GM03348 (cell line): ENCODE measurements at places on chromosomes 2 and 18.

DNA sequence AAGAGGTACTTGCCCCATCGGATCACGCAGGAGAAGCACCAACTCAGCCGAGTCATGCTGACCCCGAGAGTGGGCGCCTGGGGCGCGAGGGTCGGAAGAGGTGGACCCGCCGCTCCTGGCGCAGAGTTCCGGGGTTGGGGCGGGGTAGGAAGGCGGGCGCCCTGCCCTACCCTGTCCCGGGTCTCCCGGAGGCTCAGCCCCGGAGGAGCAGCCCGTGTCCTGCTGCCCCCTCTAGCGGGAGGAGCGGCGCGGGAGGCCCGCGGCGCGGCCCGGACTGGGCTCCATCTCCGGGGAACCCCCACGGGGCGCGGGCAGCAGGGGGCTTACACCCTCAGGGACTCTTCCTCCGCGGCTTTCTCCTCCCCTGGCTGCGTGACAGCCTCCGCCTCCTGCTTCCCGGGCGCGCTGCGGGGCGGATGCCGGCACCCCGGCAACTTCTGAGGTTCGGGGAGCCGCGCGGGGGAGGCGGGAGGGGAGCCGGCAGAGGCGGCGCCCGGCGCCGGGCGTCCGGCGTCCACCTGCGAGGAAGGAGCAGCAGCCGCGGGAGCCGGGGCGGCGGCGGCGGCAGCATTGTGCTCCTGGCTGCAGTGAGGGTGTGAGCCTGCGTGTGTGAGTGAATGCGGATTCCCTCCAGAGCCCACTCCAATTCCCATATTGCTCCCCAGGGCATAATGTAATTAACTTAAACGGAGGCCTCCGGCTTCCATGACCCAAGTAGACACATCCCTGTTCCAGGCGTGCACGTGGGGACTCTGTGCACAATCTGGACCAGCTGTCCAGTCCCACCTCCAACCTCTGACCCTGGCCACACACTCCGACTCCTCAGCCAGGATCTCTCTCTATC is 7.6 kb upstream of the TNS1 start:
- peak; percentile 95 for DNase-seq

DNA sequence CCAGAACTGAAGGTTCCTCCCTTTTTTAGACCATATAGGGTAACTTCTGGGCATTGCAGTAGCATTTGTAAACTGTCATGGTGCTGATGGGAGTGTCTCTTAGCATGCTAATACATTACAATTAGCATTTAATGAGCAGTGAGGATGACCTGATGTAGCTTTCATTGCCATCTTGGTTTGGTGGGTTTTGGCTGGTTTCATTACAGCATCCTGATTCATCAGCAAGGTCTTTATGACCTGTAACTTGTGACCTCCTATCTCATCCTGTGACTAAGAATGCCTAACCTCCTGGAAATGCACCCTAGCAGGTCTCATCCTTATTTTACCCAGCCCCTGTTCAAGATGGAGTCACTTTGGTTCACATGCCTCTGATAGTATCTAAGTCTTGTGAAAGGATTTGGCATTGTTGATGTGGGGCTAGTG is 159.0 kb downstream of the TMX3 start:
- no peak for DNase-seq

GRCh38 chr2:64865073-64865830 is 123.9 kb upstream of the SLC1A4 start:
- peak; percentile 89 for DNase-seq

DNA sequence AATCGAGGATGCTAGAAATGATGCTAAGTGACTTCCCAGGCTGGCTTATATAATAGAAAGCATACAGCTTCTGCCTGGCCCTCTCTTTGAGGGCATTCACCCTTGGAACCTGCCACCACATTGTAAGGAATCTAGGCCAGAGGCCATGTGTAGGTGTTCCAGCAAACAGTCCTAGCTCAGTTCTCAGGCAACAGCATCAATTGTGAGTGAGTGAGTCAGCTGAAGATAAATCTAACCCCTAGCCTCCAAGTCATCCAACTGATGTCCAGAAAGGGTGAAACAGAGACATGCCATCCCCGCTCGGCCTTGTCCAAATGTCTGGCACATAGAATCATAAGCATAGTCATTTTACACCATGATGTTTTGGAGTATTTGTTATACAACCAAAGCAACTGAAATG is 324.3 kb upstream of the KLHL14 start:
- DNase-seq = no peak

DNA sequence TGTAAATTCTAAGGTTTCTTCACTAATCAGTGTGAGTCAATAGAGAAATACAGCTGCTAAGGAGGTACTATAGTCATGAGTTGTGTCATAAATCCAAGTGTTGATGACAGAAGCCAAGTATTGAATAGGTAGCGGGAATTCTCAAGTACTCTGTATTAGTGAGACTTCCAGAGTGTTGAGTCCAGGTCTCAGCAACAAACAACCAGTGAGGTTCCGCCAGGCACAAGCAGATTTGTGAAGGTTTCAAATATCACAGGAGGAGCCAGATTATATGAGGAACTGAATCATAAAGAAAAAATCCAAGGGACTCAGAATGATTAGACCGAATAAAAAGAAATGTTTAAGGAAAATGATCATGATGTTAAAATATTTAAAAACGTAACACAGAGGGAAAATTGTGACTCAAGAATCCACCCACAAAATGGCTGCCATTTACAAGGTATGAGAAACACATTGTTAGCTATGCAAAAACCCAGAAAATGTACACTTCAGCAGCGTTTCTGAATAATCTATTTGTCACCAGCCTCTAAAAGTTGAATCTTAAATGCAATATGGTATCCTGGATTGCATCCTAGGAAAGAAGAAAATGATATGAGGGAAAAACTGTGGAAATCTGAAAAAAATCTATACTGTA is 27.3 kb upstream of the EVA1A start:
- DNase-seq = peak; percentile 64

- no peak for DNase-seq
Measured at GRCh38 chr2:185802926-185803325, 64.3 kb downstream of the FSIP2 start.

- no peak for DNase-seq
Measured at GRCh38 chr2:46570396-46570795, 91.0 kb downstream of the TMEM247 start.

DNA sequence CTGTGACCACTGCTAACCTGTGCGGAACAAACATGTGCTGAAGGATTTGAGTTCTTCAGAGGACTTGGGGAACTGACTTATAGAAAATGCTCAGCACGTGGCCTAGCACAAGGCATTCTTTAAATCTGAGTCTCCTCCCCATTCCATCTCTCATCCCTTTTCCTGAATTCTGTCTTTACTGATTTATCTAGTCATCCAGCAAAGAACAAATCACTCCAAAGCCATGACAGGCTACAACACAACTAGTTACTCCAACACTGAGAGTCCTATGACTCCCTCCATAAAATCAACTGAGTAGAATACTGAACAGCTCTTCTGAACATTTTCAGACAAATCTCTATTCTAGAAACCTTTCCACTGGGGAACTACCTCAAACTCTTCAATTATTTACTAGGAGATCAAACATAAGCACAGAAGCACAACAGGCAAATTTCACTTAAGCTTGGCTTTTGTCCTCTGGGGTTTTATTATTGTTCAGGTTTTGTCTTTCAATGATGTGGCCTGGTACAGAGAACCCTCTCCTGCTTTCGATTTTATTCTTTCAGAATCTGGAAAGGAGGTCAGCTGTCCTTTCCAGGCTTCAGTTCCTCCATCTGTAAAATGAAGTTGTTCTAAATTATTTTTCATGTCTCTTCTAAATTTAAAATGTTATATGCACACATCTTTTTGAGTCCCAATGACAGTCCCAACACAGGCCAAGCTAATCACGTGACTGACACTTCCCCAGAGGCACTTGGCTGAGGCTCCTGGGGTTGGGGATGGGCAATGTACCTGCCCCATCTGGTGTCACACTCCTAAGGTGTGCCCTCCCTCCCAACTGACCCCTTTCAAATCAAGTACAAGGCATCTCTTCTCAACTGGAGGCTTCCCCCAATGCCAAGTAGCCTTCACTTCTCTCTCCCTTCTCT is 31.8 kb downstream of the RNU4ATAC start:
- no peak for DNase-seq

- DNase-seq = peak; percentile 9
Measured at GRCh38 chr2:138201286-138201685, 237.0 kb downstream of the HNMT start.

DNA sequence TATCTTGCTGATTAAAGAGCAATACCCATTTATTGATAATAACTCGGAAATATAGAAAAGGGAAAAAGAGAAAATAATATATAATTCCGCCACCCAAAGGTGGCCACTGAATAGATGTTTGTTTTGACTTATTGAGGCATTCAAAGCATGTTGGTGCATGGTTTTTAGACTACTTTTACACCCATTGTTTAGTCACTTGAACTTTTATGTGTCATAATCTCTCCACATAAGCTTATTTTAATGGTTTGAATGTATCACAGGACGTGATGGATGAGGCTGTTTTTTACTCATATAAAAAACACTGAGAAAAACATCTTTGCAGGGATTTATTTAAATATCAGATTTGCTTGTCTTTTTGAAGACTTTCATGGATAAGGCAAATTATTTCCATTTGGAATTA is 120.4 kb downstream of the ACKR3 start:
- DNase-seq = no peak

DNA sequence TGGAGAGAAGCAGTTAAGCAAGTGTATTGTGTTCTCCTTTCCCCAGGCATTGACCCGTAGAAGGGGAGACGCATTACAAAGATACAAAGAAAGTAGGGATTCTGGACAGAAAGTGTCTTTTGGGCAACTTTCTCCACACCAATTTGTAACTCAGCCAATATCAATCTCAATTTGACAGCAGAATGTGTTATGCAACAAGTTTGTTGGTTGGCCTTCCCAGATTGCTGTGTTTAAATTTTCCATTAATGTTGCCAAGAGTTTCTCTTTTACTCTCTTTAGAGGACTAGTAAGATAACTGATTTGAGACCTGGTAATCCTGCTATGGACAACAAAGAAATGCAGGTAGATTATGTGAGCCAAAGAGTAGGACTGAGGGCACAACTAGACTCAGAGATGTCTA is 279.6 kb downstream of the ZNF804A start:
- no peak for DNase-seq

DNA sequence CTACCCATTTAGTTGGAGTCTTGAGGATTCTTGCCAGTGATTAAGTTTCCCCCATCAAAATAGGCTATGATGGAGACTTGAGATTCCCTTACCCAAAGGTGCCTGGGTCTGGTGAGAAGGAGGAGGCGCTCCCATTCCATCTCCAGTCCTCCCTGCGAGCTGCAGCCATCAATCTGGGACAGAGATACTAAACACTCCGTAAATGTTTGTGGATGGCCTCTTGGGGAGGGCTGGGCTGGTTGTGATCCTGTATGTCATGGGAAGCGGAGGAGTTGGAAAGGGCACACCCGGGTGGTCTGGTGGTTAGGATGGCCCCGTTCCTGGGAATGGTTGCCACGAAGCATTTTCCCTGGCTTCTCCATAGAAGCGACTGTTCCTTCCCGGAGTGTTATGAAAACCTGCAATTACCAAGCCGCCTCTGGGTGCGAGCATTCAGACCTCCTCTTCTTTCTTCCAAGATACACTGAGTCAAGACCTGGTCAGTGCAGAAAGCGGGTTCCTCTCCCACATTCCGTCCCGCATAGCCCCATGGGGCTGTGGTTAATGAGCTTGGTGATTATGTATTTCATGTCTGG is 196.9 kb downstream of the CTIF start:
- no peak for DNase-seq

DNA sequence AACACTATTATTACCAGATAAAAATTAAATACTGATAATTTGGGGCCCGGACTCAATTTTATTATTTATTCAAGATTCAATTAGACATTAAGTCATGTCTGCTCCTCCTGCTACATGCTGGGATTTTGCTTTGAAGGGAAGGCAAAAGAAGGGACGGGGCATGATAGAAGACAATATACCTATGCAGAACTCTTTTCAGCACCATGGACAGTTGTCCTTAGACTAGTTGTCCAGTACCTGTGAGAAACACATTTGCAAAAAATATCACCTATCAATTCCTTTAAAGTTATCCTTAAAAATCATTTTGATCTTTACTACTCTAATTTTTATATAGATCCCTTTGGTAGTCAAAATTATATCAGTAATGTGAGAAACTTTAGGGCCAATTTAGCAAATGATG is 100.2 kb upstream of the SULT1C3 start:
- DNase-seq = peak; percentile 3

DNA sequence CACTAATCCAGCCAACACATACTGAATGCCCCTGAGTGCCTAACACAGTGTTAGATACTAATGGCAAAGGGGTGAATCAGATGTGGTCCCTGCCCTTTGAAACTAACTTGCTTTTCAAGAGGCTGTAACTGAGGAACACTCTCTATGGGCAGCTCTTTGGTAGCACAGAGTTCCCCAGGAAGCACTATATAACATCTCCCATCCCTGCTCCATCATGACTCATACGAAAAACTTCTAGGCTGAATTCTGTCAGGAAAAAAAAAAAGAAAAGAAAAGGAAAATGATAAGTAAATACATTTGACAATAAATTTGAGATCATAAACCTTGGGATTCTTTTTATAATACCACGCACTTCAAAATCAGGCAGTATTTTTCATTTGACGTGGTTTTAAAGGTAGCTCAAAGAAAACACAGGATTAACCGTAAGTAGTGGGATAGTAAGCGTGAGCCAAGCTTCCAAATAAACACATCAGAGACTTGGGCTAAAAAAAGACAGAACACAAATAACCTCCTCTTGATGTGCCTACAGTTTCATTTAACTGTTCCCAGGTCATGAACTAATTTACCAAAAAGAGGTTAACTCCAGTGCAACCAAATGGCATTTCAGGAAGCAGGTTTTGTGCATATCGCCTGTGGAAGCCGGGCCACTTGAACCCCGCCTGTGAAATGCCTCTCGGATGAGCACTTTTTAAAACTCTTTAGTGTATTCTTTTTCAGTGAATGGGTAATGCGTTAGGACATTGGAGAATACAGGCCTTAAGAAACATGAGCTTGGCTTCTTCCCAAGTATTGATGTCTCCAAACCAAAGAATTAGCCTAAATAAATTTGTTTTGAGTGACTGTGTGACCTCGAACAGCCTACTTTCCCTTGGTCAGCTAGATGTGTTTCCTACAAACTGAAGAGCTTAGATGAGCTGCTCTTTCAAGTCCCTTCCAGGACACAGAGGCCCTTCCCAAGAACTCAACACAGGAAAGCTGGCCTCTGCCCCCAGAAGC is 42.0 kb downstream of the RDH14 start:
- peak; percentile 66 for DNase-seq

- DNase-seq = no peak
Measured at GRCh38 chr2:238920053-238920452, 72.2 kb downstream of the TWIST2 start.

- DNase-seq = no peak
Measured at GRCh38 chr18:79878741-79879378, 72.6 kb downstream of the SLC66A2 start.

DNA sequence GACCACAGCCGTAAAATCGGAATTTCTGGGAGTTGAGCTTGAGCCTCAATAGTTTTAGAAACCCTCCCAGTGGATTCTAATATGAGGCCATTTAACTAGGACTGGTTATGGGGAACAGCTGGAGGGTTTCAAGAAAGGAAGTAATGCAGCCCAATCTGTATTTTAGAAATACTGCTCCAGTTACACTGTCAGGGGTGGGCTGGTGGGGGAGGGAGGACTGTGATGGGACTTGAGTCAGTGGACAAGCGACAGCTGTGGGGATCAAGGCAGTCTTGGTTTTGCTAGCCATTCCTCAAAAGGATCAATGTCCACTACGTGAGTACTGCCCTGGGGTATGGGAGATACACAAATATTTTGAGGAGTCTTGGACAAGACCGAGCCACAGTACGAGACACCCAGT is 34.8 kb downstream of the ASB1 start:
- DNase-seq = no peak
